GM20000 (cell line): ENCODE measurements at places on chromosomes 12 and 14.

- peak; percentile 15 for DNase-seq
Observed at GRCh38 chr12:26425587-26426260, 230.4 kb downstream of the SSPN start.

DNA sequence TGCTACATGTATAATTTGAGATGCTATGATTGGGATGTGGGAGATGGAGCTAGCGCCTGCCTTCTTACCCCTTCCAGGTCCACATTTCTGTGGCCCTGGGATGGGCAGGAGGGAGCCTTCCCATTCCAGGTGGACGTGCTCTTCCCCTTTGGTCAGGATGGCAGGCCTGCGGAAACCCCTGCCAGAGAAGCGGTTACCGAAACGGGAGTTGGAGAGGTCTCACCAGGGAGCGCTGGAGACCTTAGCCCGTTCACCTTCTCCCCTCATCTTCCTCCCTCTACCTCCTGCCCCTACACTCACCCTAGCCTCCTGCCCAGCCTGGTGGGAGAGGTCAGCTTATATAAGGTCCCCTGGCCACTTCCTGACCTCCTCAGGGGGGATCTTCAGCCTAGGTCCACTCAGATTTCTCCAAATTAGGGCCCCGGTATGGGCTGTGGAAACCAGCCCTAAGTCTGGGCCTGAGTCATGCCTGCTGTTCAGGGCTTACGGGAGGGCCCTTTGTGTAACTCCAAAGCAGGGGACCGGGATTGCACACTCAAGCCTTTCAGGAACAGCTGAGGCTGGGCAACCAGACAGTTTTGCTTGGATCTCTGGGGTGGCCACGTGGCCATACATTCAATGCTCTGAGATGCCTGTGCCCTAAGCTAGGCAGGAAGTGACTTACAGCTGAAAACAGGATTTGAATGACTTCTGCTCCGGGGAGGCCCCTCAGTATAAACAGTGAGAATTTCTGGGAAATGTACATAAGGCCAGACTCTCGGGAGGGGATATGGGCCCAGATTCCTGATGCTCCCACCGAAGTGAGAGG is 10.2 kb upstream of the MEG3 start:
- no peak for DNase-seq

- peak; percentile 19 for DNase-seq
Observed at GRCh38 chr12:69392179-69392928, 32.8 kb downstream of the YEATS4 start.

GRCh38 chr12:90004319-90005074 is 295.9 kb upstream of the ATP2B1 start:
- DNase-seq, result no peak

DNA sequence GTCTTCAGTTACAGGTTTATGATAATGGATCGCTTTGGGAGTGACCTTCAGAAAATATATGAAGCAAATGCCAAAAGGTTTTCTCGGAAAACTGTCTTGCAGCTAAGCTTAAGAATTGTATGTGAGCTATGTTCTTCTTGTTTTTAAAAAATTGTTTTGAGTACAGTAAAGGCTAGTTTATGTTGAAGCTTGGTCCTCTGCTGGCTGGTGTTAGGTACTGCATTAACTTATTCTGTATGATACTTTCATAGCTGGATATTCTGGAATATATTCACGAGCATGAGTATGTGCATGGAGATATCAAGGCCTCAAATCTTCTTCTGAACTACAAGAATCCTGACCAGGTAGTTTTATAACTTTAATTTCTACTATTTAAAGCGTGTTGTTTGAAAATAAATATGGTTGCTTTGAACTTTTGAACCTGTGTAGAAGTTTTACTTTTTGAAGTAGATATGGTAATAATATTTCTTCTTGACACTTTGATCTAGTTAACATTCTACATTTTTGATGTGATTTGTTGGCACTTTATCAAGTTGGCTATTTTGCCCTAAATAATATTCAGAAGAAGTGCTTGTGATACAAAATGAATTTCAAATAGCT is 55.7 kb downstream of the VRK1 start:
- DNase-seq, result peak; percentile 9

DNA sequence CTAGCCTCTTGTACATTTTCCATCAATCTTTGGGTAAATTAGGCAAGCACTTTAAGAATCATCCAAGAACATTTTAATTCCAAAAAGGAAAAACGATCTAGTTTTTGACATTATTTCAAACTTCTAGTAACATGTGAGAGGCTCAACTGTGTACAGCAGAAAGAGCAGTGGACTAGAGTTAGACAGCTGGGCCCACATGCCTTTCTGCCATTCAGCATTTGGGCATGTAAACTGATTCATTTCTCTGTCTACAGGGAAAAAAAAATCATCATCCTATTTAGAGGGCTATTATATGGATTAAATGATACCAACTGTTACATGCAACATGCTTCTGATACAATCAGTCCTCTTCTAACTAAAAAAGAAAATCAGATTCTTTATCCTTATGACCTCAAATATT is 17.7 kb downstream of the ATP2B1 start:
- DNase-seq, result no peak

DNA sequence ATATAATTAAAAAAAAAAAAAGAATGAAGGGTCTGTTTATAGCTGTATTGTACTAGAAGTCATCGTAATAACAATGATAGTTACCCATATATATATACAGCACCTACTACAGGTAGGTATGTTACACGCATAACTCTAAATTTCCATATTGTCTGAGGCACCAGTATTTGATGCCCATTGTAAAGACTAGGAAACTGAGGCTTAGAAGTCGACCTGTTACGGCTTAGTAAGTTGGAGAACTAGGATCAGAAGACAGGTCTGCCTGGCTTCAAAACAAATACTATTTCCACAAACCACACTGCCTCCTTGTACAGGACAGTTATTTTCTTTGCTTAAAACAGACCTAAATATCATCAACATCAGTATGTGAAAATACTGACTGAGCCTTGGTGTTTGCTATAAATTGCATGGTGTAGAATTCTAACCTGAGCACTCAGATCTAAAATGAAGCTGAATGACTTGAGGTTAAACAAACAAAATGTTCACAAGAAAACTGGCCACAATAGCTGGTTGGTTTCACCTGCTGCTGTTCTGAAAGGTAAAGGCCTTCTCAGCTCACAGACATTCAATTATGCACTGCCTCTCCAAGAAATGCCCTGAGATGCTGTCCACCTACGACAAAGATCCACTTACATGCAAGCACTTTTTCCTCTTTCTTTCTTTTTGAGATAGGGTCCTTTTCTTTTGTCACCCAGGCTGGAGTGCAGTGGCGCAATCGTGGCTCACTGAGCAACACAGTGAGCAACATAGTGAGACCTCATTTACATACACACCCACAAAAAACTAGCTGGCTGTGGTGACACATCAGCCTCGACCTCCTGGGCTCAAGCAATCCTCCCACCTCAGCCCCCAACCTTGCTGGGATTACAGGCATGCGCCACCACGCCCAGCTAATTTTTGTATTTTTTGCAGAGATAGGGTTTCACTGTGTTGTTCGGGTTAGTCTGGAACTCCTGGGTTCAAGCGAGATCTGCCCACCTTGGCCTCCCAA is 35.7 kb downstream of the SSH1 start:
- peak; percentile 56 for DNase-seq

DNA sequence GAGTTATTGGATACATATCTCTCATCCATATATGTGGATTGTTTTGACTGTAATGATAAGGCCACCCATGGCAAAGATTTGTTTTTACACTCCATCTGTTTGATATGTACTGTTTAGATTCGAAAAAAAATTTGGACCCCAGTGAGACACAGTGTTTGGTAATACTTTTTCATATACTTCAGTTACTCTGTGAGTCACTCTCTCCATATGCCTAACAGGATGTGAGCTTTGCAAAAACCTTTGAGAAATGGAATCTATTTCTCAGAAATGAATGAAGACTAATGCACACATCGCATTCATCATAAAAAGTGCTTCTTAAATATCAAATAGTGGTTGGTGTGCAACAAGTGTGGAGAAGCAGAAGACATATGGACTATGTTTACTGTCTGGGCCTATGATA is 781.5 kb downstream of the SLC6A15 start:
- no peak for DNase-seq

DNA sequence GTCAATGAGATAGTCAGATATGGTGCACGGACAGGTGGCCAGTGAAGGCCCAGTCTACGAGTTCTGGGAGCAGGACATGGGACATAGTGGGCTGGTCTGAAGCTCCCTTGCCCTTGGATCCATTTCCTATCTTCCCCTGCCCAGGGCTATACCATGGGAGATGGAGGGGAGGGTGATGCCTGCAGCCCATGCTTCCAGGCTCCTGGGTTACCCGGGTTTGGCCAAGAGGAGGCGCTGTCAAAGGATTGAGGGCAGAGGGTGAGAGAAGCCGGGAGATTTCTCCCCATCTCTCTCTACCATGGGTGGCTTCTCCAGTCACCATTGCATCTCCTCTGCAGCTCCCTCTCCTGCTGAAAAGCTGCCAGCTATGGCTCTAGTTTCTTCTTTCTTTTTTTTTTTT is 52.8 kb upstream of the LHX5 start:
- no peak for DNase-seq

GRCh38 chr14:54447231-54447692 is 6.1 kb upstream of the CNIH1 start:
- DNase-seq, result no peak

DNA sequence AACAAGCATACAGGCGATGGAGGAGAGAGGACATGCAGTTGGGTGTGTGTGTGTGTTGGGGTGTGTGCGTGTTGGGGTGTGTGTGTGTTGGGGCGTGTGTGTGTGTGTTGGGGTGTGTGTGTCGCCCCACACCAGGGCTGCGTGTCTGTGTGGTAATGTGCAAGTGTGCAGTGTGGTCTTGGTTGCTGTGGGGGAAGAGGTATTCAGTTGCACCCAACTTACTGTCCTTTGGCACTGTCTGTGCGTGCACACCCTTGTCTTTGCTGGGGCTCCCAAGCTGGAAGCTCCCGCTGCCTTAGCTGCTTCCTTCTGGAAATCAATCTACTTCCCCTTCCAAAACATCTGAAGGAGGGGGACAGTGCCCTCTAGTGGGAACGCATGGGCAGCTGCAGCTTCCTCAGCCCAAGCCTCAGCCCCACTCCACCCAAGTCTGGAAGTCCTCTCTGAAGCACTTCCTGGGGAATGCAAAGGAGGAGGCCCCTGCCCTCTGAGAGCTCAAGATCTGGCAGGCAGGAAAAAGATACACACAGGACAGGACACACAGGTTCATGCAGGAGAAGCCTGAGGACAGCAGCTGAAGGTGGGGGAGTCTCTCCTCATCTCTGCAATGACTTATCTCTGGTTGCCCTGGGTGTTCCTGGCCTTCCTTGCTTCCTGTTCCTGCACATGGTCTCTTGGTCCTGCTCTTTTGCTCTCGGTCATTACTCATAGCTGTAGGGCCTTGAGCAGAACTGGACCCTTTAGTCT is 13.1 kb downstream of the ASIC1 start:
- DNase-seq, result peak; percentile 69

- DNase-seq, result no peak
Observed at GRCh38 chr14:75511201-75511600, 11.1 kb upstream of the BATF start.

DNA sequence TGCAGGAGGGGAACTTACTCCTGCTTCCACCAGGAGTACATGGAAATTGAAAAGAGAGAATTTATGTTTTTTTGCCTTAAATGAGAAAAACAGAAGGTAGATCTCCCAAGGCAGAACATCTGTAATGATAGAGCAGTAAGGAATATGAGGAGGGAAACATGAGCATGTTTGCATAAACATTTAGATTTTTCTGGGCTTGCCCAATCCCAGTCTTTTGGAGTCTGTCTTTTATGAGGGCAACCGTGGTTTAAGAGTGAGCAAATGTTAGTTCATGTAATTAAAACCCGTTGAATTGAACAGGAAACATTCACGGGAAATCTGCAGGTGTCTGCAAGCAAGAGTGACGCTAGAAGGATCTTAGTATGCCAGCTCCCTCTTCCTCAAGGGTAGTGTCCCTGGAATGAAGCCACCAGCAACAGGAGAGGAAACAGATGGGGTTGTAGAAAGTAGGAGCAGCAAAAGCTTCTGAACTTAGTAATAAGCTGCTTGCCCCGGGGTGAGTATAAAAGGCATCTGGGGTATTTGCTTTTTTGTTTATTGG is 79.3 kb downstream of the ARF6 start:
- DNase-seq, result no peak

DNA sequence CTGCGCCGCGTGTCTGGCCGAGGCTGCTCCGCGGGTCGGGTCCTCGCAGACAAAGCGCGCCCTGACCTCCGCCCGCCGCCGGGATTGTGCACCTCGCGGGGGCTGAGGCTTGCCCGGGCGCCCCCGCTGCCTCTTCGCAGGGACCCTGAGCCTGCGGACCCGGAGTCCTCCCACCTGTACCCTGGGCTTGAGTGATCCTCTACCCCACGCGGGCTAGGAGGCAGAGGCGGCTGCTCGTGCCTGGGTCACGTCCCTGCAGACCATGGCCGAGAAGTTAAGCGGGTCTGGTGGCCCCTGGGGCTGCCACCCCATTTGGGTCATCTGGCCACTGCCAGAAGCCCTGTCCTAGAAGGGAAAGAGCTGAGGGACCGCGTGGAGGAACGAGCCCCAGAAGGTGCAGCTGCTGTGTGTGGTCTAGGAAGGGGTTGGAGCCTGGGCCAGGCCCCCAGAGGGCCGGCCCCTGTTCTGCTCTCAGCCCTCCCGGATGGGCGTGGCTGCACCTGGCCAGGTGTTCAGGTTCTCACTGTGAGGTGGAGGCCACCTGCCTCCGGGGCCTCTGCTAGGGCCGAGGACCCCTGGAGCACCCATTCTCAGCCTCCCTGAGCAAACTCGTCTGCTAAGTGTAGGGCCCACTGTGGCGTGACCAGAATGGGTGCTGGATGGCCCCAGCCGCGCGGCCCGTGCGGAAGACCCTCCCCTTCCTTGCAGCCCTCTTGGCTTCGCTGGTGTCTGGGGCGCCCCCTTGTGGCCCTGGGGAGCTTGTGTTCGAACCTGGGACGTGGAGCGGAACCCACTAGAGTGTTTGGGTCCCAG is 49.6 kb downstream of the LRCOL1 start:
- DNase-seq, result peak; percentile 93

- DNase-seq, result peak; percentile 41
Observed at GRCh38 chr12:9649532-9649940, 20.0 kb upstream of the CLEC2D start.

GRCh38 chr14:30872602-30873001 is 1.8 kb upstream of the COCH start:
- no peak for DNase-seq

GRCh38 chr14:61475316-61475715 is 153.9 kb downstream of the PRKCH start:
- peak; percentile 54 for DNase-seq

DNA sequence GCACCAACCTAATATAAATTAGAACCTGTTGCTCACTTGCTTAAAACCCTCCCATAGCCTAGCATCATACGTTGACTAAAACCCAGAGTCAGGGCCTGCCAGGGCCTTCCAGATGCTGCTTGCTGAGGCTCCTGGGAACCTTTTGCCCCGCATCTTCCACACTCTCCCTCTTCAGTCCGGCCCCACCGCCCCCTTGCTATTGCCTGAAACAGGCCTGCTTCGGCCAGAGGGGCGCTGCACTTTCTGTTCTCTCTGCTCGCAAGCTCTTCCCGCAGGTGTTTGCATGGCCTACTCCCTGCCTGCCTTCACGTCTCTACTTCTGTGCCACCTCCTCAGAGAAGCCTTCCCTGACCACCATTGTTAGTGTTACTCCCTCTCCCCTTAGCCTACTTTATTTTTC is 13.7 kb upstream of the TCTN2 start:
- no peak for DNase-seq
